ENCODE measurements at places on chromosomes 7 and 10.
A peak's percentile ranks its signal among the peaks of the same experiment; 100 is the strongest.

GRCh38 chr10:11442001-11442773 lies 169.3 kb downstream of the USP6NL start:
- no peak for DNase-seq

- no peak for DNase-seq
Measured at GRCh38 chr7:27435461-27435860, 192.9 kb downstream of the EVX1 start.

- DNase-seq, result no peak
Measured at GRCh38 chr7:144866189-144866588, 30.3 kb upstream of the TPK1 start.

DNA sequence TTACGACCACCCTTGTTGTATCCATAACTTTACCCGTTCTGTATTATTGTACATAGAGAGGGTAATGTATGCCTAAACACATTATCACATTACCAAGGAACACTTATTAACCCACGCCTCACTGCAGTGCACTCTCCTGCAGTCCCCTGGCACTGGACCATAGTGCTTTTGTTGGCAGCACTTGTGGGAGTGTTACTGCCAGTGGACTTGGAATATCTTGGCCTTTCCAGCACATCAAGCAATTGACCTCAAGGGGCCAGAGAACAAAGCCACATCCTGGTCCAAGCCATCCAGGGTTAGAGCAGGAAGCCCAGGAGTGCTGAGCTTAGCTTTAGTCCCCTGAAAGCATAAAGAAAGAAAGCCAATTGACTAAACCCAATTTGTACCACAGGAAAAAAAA lies 304.2 kb downstream of the PCDH15 start:
- DNase-seq, result no peak

DNA sequence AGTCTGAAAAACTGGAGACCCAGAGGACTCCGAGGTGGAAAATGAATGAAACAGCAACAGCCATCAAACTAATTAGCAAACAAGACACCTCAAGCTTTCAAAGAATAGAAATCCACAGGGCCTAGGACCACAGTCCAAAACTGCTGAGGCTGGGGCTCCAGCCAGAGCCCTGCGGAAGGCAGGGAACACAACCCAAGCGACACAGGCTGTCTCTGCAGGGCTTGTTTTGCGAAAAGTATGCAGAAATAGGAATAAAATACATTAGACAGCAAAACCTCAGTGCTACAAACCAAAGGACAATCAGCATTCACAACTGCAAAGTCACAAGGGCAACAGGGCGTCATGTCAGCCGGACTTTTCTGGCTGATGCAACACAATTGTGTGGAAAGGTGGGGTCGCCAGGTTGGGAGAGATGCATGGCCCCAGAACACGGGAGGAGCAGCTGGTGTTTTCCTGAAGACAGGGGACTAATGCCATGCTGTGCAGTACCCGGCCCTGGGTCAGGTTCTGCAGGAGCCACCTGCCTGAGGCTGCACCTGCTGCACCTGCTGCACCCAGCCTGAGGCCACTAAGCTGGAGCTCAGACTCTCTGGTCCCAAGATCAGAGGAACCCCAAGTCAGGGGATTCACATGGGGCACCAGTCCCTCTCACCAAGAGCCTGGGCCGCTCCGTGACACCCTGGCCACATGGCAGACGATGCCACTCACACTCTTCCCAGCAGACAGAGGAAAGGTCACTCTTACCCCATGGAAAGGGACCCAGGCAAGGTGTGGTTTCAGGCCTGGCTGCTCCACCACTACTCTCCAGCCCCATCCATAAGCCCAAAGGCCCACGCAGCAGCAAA lies 74.2 kb downstream of the MAD1L1 start:
- peak; percentile 37 for DNase-seq

- DNase-seq, result no peak
Measured at GRCh38 chr7:31981874-31982390, 88.3 kb downstream of the PDE1C start.

- DNase-seq, result no peak
Measured at GRCh38 chr7:142813226-142813625, 41.6 kb upstream of the EPHB6 start.

DNA sequence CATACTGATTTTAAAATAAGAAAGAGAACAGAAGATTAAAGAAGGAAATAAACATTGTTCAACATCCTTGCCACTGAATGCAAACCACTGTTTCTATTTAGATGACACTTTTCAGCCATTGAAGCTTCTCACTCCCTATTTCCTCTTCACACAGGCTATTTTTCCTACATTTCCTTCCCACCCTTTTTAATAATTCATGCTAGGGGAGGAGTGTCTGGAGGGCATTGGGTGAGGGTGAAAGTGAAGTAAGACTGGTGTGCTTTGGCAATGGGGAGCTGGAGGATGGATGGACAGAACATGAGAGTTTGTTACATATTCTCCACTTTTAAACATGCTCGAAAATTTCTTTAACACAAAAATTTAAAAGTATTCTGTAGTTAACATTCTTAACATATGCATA lies 168.8 kb upstream of the GLI3 start:
- DNase-seq, result no peak

DNA sequence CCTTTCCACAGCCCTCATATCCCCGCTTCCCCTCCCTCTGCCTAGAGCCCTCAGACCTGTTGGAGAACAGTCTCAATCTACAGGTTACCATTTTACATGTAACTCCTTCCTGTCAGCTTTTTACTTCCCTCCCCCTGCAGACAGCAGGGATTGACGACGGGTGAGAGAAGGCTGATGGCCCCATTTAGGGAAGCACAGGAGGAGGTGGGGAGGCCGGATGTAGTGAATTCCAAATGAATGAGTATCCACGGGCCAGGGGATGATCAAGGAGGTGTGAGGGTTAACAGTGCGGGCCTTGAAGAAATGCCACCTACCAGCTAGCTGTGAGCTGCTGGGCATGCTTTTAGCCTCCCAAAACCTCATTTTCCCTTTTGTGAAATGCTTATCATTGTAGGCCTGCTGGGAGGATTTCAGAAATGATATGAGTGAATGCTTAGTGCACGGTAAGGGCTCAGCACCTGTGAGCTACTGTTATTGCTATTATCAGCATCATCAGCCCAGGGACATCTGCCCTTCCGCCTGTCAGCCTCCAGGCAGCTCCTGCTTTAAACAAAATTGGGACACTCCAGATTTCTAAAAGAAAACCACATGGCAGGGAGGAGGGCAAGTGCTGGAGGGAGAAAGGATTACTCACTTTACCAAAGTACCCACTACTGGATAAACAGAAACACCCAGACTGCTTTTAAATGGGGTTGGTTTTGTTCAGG lies 6.5 kb upstream of the NANOS1 start:
- no peak for DNase-seq

GRCh38 chr7:138880881-138881578 lies 83.0 kb upstream of the ATP6V0A4 start:
- no peak for DNase-seq

DNA sequence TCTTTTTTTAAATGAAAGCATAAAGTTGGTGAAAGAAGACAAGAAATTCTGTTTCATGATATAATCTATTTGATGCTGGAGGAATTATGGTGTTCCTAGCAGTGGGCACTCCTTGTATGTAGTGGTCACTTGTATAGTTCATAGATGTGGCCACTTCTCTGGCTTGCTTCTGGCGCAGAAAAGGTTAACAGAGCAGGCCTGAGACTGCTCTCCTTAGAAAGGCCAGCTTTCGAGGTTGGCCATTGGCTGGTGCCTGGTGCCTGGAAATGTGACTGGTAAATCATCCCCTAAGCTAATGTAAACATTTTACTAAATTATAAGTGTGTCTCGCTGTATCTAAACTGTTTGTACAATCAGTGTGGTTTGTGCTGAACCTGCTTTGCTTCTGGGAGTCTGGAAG lies 276.1 kb downstream of the PHTF2 start:
- no peak for DNase-seq
